ENCODE measurements at places on chromosomes 1 and 21. TPM values are rescaled to one million over a fixed set of nuclear protein-coding genes. Genes with fewer than 3 reads are reported as not detected.
A peak's percentile ranks its signal among the peaks of the same experiment; 100 is the strongest.

Gene SPRR3
- polyA plus RNA-seq: 16.1 TPM

Gene SAMD13
- polyA plus RNA-seq: 4.3 TPM

Gene ADAMTS5
- 4.4 TPM for polyA plus RNA-seq

Gene CNR2
- not detected for polyA plus RNA-seq

Gene FCRL6
- polyA plus RNA-seq: 0.32 TPM

Gene GRHL3
- polyA plus RNA-seq: 0.31 TPM

Gene PDE9A
- polyA plus RNA-seq: 64.3 TPM

DNA sequence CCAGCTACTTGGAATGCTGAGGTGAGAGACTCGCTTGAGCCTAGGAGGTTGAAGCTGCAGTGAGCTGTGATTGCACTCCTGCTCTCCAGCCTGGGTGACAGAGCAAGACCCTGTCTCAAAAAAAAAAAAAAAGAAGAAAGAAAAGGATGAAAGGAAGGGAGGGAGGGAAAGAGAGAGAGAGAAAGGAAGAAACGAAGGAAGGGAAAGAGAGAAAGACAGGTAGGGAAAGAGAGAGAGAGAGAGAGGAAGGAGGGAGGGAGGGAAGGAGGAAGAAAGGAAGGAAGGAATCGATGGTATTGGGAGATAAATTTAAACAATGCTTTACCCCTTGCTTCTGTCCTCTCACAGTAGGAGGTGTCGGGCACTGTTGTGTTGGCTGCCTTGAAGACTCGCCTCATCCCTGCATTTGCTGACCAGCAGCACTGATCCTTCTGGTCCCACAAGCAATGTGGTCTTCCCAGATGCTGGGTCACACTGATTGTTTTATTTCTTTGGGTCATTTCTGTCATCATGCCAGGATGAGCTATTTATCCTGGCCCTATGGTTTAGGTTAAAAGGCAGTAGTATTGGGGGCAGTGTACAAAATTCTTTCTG is 30.9 kb downstream of the GPR137B start:
- no peak for DNase-seq

- DNase-seq: no peak
Measured at GRCh38 chr1:235853653-235854052, 13.1 kb downstream of the LYST start.

DNA sequence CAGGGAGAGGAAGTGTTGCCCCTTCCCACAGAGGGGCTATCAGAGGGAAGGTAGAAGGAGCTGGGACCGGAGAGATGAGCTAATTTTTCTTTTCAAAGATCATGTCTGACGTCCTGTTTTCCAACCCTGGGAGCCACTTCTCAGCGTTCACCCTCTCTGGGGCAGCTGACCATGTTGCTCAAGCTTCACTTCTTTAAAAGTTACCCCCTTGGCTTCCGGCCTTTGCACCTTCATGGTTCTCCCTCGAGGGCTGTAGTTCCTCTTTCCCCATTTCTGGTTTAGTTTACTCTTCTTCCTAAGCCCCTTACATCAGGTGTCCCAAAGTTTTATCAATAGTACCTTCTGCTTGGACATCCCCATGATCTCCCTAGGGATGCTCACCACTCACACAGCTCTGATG is 23.8 kb upstream of the CSF1 start:
- no peak for DNase-seq

- DNase-seq: no peak
Measured at GRCh38 chr1:234710936-234711724, 101.2 kb upstream of the IRF2BP2 start.

DNA sequence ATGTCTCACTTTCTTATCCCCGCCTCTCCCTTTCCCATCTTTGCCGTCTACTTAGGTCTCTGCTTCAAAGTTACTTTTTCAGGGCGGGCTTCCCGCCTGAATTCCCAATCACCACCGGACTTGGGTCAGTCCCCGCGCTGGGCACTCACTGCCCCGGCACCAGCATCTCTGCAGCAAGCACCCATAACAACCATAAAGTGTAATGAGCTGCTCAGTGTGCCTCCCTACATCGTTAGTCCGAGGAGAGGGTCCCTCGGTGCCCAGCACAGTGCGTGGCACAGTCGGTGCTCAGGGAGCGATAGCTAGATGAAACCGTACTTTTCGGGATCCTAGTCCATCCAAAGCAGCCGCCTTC is 633 bp upstream of the CTPS1 start:
- no peak for DNase-seq

- no peak for DNase-seq
Measured at GRCh38 chr21:20760221-20760620, 238.0 kb upstream of the NCAM2 start.

- no peak for DNase-seq
Measured at GRCh38 chr1:53420341-53420740, 38.9 kb upstream of the DMRTB1 start.

DNA sequence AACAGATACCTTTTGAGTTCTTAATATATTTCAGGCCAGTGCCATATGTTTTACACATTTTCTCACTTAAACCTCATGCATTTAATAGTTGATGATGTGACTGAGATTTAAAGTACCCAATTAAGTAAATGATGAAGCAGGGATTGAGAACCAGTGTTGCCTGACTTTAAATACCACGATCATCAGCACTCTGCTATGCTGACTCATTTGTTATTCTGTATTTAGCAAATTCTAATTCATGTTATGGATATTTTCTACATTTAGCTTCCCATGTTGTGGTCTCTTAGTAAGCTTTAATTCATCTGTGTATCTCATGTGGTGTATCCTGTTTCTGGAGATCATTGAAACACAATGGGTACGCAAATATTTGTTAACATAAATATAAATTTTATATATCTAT is 363.0 kb downstream of the PTBP2 start:
- no peak for DNase-seq

- peak; percentile 49 for DNase-seq
Measured at GRCh38 chr1:56450004-56450666, 129.2 kb downstream of the PLPP3 start.

- DNase-seq: no peak
Measured at GRCh38 chr21:41680444-41681347, 86.2 kb downstream of the RIPK4 start.

DNA sequence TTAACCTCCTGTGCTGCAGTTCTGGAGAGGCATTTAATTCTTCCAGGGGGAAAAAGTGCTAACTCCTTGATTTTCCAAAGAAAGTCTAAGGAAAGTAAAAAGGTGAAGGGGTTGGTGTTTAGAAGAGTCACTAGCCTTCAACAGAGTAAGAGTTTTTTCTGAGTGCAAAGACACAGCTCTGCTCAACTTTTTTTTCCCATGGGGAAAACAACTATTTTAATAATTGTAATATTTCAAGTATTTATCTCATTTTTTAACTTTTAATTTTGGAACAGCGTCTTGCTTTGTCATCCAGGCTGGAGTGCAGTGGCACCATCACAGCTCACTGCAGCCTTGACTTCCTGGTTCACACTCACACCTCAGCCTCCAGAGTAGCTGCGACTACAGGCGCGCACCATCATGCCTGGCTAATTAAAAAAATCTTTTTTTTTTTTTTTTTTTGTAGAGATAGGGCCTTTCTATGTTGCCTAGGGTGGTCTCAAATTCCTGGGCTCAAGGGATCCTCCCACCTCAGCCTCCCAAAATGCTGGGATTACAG is 202.6 kb downstream of the APP start:
- DNase-seq: no peak

DNA sequence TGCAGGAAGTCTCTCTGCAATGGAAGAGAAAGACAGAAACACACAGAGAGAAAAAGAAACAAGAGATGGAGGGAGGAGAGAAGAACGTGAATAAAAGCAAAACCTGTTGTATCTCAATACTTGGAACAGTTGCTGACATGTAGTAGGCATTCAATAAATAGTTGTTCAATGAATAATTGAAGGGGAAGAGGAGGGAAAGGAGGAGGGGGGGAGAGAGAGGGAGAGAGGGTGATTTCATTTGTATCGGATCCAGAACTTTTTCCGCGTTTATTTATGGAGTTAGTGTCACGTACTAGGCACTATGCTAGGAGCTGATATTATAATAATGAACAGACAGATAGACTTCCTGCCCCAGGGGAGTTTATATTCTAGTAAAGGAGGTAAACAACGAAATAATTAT is 144.1 kb downstream of the OMA1 start:
- no peak for DNase-seq

DNA sequence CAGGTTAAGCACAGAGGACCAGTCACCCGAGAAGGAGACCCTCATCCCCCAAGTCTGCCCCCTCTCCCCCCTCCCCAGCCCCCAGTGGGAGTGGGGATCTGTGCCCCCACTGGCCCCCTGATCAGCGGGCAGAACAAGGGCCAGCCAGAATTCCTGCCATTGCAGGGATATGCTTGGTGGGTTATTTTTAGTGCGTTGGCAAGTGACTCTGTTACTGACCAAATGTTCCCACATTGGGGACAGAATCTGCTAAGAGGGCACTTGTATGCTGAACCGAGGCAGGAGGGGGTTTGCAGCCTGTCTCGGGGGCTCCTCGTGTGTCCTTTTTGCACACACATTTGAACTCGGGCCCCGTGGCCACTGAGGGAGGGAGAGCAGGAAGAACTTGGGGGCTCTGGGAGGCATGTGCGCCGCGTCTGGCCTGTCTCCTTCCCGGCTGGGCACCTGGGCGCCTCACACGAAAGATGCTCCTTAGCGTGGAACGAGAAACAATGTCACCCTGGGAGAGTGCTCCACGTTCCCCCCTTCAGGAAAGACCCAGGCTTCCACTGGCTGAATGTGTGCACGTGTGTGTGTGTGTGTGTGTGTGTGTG is 66.4 kb upstream of the CASZ1 start:
- DNase-seq: no peak

GRCh38 chr1:242055749-242056320 is 56.9 kb upstream of the MAP1LC3C start:
- DNase-seq: no peak

DNA sequence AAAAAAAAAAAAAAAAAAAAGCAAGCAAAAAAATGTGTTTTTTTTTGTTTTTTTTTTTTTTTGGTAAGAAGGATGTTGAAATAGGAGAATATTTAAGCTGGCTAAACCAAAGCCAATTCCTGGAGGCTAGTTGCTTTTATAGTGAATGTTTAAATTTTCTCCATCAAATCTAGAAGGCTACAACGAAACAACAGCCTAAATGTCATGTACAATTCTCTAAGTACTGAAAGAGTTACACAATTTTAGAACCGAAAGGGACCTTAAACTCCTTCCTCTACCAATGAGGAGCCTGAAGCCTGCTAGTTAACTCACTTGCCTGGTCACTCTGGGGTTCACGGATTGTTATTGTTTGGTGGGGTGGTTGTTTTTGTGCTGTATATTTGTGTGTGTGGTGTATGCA is 3.5 kb downstream of the WLS start:
- no peak for DNase-seq

GRCh38 chr1:41496080-41497055 is 11.9 kb upstream of the EDN2 start:
- peak; percentile 84 for DNase-seq
